ENCODE measurements at places on chromosomes 2 and 18.

DNA sequence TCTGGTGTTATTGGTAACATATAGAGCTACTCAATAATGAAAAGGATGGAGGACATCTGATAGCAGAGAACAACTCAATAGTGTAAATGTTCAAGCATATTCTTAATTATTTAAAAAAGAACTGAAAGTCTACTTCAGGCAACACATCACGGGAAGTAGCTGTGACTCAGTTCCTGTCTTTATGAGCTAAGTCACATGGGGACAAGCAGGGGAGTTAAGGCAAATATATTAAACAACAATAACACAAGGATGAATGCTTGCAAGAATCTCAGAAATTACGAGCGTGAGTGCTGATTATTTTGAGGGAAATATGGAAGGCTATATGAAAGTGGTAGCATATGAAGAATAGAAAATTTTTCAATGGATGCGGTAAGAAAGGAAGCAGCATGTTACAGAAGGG lies 4.0 kb upstream of the HNMT start:
- no peak for DNase-seq

GRCh38 chr18:8373486-8373885 lies 235.8 kb upstream of the RAB12 start:
- DNase-seq, result no peak

DNA sequence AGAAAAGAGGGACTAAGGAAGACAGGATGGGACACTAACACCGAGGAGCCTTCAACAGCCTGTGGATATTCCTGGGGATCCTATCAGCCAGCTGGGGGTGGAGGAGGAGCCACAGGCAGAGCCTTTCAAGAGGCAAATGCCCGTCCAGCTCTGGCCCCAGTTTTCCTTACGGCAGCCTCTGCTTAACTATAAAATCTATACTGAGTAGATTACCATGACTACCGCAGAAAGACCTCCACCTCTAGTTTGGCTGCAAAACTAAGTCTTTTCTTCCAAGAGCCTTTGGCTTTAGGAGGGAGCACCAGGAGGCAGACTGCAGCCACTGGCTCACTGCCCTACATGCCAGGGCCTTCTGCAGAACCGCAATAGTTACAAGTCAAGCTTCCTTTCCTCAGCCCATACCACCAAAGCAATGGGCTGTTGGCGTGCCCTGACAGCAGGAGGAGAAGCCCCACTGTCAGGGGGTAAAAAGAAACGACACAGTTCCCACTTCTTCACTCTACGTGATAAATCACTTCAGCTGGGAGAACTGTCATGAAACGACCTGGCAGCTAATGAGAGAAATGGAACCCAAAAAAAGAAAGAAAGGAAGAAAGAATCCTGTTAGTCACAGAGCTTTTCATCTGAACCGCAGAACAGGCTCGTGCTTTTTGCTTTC lies 25.1 kb upstream of the CREB1 start:
- DNase-seq, result no peak

GRCh38 chr2:49222975-49223528 lies 68.7 kb upstream of the FSHR start:
- DNase-seq, result no peak

GRCh38 chr2:39476524-39476923 lies 39.4 kb upstream of the MAP4K3 start:
- no peak for DNase-seq

All from NCI-H748 treated with DMSO at 0.1 percent for 48 hours (cell line).